Stimulated activated CD4-positive, alpha-beta T cell treated with anti-CD3 and anti-CD28 coated beads, Interleukin-15, amount 100 ng/mL, for 1 hour (primary cell): ENCODE measurements at places on chromosomes 7 and 10.

DNA sequence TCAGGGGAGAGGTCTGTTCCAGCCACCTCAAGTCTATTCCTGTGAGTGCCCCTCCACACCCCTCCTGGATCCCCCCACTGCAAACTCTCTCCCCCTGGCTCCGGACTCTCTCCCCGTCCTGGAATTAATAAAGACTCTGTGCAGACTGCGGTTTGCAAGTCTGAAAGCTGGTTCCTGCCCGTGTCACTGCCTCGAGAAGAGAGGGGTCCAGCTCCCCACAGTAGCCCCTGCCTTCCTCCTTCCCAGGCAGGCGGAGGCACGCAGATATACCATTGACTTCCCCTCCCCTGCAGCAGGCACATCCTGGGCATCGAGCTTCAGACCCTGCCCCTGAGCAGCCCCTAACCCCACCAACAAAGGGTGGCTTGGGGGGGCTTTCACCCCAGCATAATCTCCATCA is 2.2 kb upstream of the ELN start:
- no peak for DNase-seq

- no peak for DNase-seq
Measured at GRCh38 chr7:42913591-42913990, 1.7 kb upstream of the C7orf25 start.

DNA sequence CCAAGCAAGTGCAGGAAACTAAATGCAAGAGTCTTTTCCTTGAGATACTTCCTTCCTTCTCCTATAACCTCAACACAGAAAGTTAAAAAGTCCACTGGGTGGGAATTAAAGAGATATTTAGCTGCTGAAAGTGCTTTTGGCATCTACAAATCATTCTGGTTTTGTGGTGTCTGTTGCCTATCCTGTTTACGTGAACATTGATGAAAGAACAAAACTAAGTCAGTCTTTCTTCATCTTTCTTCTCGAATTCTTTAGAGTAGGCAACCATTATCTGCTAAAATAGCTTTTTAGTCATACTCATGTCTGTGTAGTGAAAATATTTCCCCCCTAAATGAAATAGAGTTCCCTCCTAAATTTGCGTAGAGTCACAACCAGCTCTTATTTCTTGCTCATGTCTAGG is 838.6 kb downstream of the GATA3 start:
- DNase-seq: no peak

GRCh38 chr7:29424295-29424983 is 139.2 kb upstream of the PRR15 start:
- DNase-seq: no peak

GRCh38 chr7:646487-646886 is 80.0 kb upstream of the DNAAF5 start:
- DNase-seq: no peak

- DNase-seq: no peak
Measured at GRCh38 chr10:123526356-123527064, 139.6 kb upstream of the GPR26 start.

DNA sequence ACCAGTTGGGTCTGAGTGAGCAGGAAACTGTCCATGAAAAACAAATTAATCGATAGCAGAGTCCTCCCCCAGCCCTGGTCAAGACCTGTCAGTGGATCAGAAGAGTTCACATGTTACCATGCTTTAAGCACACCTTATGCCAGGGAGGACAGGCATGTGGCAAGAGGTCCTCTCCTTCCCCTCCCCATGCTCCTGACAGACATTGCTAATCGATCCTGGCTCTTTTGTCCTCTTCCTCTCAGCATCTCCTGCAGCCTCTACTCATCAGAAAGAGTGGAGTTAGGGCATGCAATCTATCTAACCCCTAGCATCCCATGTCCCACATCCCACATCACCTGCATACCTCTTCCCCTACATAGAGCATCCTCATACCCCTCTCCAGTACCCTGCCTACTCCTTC is 117.1 kb upstream of the TCF7L2 start:
- no peak for DNase-seq
